ENCODE measurements at places on chromosomes 1 and 21. TPM values are rescaled to one million over a fixed set of nuclear protein-coding genes. Genes with fewer than 3 reads are reported as not detected.

DNASE2B gene
- 3.0 TPM for total RNA-seq

HES2 gene
- total RNA-seq = 1.2 TPM

TLR5 gene
- 4.9 TPM for total RNA-seq

GBP7 gene
- total RNA-seq = not detected

VASH2 gene
- total RNA-seq = 47.9 TPM

TNFSF4 gene
- total RNA-seq = 3.1 TPM

Measured in camera-type eye (tissue), 1 donor.